ENCODE measurements at places on chromosomes 2 and 18.

DNA sequence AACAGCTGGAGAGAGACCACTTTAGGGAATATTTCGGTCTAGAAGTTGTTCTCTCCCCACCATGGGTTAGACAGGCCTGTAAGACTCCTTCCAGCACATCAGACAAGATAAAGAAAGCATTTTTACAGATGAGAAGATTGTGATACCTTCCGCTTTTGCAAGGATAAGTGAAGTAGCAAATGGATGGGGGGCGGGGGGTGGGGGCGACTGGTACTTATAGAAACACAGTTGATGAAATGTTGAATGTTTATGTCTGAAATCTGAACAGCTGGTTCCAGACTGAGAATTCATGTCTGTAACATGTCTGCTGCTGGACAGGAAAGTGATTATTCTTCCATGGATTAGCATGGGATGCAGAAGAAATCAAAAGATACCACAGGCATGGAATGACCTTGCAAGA is 90.5 kb upstream of the FN1 start:
- H3K27me3 ChIP-seq: peaks cover 5% of the 10 kb centered on the region
- H3K36me3 ChIP-seq: no peaks in the 10 kb centered on the region
- H3K4me3 ChIP-seq: no peak overlapping the region
- DNase-seq: no peak
- no peak overlapping the region for H3K27ac ChIP-seq

DNA sequence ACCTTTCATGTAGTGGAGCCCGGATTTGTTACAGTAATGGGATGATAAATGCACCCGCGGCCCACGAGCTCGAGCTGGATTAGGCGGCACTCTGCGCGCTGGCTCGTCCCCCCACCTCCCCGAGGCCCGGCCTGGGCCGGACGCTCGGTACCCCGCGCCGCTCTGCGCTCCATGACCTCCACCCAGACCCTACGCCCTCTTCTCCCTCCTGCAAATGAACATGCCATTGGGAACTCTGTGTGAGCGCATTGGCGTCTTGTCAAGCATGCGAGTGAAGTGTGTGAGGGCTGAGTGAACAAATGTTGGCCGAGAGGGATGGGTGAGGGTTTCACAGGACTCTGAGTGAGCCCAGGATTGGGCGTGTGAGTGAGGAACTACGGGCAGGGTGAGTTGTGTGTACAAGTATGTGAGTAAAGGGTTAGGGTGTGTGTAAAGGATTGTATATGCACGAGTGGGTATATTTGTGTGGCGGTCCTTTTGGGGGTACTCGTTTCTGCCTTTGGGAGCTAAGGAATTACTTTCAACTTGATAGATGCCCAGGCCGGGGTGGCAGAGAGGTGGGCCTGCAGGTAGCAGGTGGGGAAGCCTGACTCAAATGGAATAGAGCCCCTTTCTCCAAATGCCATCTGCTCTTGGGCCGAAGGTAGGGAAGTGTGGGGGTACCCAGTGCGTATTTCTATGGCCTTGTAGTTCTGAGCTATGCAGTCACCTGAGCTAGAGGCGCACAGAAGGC is 2.9 kb upstream of the EN1 start:
- H3K4me3 ChIP-seq: no peak overlapping the region
- H3K27me3 ChIP-seq: peaks cover 83% of the 10 kb centered on the region
- H3K4me1 ChIP-seq: peaks cover 37% of the 10 kb centered on the region
- peaks cover 2% of the 10 kb centered on the region for H3K36me3 ChIP-seq

DNA sequence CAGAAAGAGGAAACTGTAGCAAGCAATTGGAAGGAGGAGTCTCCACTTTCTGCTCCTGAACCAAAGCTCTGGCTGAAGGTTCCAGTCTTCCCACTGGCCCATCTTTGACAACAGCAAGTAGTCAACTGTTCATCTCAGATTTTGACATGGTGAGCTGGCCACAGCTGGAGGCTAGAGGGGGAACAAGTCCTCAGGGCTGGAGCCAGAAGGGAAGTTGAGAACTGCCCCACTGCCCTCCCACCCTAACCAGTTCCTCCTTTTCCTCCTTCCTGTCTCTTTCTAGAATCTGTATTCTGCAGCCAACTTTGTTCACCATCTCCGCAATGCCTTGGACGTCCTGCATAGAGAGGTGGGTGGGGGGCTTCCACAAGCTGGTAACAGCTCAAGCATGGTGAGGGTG is 105.8 kb downstream of the PLB1 start:
- H3K4me3 ChIP-seq: no peak overlapping the region
- H3K4me1 ChIP-seq: peaks cover 18% of the 10 kb centered on the region
- no peak for DNase-seq
- no peaks in the 10 kb centered on the region for H3K27me3 ChIP-seq

- peaks cover 29% of the 10 kb centered on the region for H3K36me3 ChIP-seq
- no peaks in the 10 kb centered on the region for H3K27me3 ChIP-seq
- H3K27ac ChIP-seq: peak overlapping the region; percentile 78
- H3K4me3 ChIP-seq: peak overlapping the region; percentile 74
Observed at GRCh38 chr18:74501386-74501785, 5.2 kb downstream of the CNDP2 start.

DNA sequence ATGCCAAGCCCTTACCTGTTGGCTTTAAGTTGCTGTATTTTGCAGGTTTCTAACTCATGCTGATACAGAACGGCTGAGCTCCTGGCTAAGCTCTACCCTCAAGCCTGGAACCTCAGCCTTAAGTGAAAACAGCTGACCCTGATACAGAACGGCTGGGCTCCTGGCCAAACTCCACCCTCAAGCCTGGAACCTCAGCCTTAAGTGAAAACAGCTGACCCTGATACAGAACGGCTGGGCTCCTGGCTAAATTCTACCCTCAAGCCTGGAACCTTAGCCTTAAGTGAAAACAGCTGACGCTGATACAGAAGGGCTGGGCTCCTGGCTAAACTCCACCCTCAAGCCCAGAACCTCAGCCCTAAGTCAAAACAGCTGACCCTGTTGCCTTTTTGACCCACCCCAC is 17.6 kb upstream of the DNER start:
- H3K36me3 ChIP-seq: peaks cover 2% of the 10 kb centered on the region
- DNase-seq: no peak
- H3K4me1 ChIP-seq: no peaks in the 10 kb centered on the region
- no peaks in the 10 kb centered on the region for H3K27me3 ChIP-seq
- no peak overlapping the region for H3K4me3 ChIP-seq
- no peak overlapping the region for H3K27ac ChIP-seq

DNA sequence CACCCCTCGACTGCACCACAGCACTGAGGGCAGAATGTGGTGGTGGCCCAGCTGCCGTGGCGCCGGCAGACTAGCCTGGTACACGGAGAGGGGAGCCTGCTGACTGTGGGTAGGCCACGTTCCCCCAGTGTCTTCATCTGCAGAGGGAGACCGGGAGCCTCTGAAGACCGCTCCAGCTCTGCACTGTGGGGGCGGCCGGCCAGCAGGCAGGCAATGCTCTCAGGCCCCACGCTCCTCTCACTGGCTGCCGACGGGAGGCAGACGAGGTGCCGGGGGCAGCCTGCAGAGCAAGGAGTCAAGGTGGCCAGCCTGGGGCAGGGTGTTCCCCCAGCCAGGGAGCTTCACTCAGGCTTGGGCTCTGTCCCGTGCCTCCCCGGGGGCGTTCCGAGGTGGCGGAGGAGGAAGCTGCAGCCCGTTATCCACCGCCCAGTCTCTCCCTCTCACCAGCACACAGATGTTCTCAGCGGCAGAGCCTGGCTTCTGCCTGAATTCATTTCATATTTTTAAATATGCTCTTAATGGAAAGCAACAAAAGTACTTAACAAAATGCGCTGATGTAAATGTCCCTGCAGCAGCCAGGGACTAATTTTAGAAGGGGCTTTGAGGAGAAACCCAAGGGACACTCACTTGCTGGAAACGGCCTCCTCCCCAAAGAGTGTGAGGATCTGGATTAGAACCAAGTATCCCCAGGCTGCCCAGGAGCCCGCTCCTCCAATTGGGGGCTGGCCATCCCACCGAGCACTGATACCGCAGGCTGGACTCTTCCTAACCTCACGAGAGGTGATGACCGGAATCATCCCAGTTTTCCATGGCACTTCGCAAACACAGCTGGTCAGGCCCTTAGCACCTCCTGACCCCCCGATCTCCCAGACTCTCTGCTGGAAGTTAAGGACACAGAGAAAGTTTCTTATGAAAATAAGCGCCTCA is 87.8 kb downstream of the HDAC4 start:
- H3K36me3 ChIP-seq: peaks cover 6% of the 10 kb centered on the region
- DNase-seq: no peak
- H3K4me1 ChIP-seq: peaks cover 32% of the 10 kb centered on the region
- no peak overlapping the region for H3K4me3 ChIP-seq
- H3K27me3 ChIP-seq: no peaks in the 10 kb centered on the region

- no peaks in the 10 kb centered on the region for H3K27me3 ChIP-seq
- peak; percentile 3 for DNase-seq
- no peak overlapping the region for H3K27ac ChIP-seq
- H3K4me1 ChIP-seq: peaks cover 15% of the 10 kb centered on the region
Observed at GRCh38 chr2:95158891-95159619, 593 bp downstream of the ZNF514 start.

GRCh38 chr2:65863713-65864112 is 431.3 kb upstream of the SPRED2 start:
- no peaks in the 10 kb centered on the region for H3K27me3 ChIP-seq
- no peak for DNase-seq
- H3K27ac ChIP-seq: no peak overlapping the region
- no peak overlapping the region for H3K4me3 ChIP-seq
- no peaks in the 10 kb centered on the region for H3K36me3 ChIP-seq
- no peaks in the 10 kb centered on the region for H3K4me1 ChIP-seq

- no peak overlapping the region for H3K4me3 ChIP-seq
- no peaks in the 10 kb centered on the region for H3K36me3 ChIP-seq
- no peaks in the 10 kb centered on the region for H3K4me1 ChIP-seq
- DNase-seq: no peak
Observed at GRCh38 chr2:192773044-192773443, 578.3 kb upstream of the TMEFF2 start.

DNA sequence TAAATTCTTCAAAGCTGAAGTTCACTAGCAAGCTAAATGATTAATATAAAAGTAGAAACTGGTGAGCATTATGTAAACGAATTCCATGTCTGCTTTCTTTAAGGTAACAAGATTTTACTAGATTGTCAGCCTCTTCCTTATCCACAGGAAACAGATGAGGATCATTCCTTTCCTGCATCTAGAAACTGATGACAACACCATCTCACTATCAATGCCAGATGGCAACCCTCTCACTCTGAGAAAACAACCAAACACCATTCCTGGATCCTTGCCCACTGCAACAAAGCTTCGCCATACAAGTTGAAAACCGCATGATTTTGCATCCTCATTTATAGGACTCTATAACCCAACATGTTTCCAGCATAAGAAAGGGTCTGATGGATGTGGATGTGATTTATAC is 122.9 kb downstream of the ZNF521 start:
- DNase-seq: no peak
- no peak overlapping the region for H3K27ac ChIP-seq
- H3K4me3 ChIP-seq: no peak overlapping the region

GRCh38 chr2:174493549-174494331 is 6.9 kb upstream of the GPR155 start:
- peak overlapping the region; percentile 98 for H3K27ac ChIP-seq
- peaks cover 85% of the 10 kb centered on the region for H3K4me1 ChIP-seq
- no peaks in the 10 kb centered on the region for H3K36me3 ChIP-seq
- DNase-seq: peak; percentile 15

DNA sequence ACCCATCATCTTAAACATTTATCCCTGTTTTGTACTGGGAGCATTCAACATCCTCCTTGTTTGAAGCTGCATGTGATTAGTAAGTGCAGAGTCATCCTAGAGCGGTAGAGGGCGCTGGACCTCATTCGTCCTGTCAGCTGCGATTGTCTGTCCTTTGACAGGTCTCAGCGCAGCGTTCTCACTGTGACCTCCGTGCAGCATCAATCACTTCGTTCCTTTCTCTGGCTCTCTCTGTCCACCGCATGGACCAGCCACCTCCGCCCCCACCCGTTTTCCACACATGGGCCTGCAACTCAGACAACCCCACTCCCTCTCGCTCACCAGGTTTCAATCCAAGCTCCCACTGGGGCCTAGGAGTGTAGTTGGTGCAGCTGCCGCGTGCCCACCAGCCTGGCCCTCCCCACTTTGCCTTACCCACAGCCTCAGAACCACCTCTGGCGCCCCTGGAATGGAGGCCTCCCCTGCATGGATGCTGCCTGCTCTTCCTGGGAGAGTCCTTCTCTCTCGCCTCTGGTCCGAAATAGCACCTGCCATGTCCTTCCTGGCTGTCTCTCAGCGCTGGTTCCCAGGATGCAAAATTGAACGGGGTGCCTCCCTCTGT is 90.5 kb downstream of the NDUFA10 start:
- H3K27ac ChIP-seq: no peak overlapping the region
- no peaks in the 10 kb centered on the region for H3K27me3 ChIP-seq
- no peak overlapping the region for H3K4me3 ChIP-seq
- peaks cover 9% of the 10 kb centered on the region for H3K4me1 ChIP-seq
- no peaks in the 10 kb centered on the region for H3K36me3 ChIP-seq

DNA sequence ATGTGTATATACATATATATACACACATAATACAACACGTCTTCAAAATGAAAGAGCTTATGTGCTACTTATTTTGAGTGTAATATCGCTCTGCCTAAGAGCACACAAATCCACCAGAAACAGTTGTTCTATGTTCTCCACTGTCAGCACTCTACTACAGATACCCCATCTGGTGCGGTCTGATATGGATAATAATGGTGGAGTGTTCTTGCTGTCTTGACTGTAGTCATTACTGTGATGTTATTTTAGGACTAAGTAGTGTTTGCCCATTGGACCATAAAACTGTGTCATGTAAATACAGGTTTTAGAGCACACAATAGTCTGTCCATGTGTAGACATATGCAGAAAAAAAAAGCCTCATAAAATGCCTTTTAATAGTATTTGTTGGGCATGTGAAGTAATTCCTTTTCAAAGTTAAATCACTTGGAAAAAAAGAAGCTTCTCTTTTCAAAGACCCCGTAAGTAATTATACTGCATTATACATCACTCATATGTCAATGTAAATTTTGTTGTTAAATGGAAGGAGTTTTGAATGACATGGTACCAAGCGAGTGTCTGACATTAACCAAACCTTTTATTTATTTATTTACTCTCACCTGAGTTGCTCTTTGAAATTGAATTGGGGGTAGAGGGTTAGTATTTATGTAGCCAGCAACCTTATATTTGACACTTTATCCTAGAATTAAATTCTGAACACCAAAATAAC is 1249.2 kb upstream of the ZEB2 start:
- H3K27me3 ChIP-seq: no peaks in the 10 kb centered on the region

GRCh38 chr2:23499439-23499838 is 114.5 kb downstream of the KLHL29 start:
- no peak overlapping the region for H3K27ac ChIP-seq
- H3K4me3 ChIP-seq: no peak overlapping the region
- no peak for DNase-seq
- peaks cover 28% of the 10 kb centered on the region for H3K4me1 ChIP-seq

DNA sequence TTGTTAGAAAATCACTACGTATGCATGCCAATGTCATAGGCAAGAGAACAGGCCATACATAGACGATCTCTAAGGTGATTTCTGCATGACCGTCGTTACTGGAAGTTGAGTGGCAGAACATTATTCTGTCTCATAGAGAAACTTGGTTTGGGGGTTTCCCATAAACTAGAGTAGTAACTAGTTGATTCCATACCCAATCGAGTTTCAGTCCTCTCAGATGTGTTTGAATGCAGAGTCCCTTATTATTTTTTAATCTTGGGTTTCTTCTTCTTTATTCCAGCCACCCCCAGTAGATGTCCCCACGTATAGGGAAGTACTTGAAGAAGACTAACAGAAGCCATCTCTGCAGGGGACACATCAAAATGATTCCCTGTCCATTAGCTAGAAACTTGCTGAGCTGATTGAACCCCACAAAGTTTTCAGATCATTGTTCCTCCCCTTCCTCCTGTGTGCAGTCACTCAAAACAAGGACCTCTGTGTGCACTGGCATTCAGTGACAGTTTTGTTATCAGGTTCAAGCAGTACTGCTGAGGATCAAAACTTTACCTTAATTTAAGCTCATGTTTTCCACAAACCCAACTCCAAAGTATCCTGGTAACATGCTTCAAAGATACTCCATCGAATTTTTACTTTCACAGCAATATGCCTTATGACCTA is 68.4 kb upstream of the CDCA7 start:
- H3K27ac ChIP-seq: peak overlapping the region; percentile 92
- peaks cover 4% of the 10 kb centered on the region for H3K36me3 ChIP-seq
- peaks cover 31% of the 10 kb centered on the region for H3K4me1 ChIP-seq
- H3K4me3 ChIP-seq: peak overlapping the region; percentile 56
- DNase-seq: peak; percentile 48

Data from activated T-cell treated with anti-CD3 and anti-CD28 coated beads, Interleukin-2, amount 50 U/mL, for 72 hours (primary cell).